ENCODE measurements at places on chromosomes 5 and 9.

GRCh38 chr5:167814828-167815227, 476.6 kb upstream of the WWC1 start:
- DNase-seq, result no peak

DNA sequence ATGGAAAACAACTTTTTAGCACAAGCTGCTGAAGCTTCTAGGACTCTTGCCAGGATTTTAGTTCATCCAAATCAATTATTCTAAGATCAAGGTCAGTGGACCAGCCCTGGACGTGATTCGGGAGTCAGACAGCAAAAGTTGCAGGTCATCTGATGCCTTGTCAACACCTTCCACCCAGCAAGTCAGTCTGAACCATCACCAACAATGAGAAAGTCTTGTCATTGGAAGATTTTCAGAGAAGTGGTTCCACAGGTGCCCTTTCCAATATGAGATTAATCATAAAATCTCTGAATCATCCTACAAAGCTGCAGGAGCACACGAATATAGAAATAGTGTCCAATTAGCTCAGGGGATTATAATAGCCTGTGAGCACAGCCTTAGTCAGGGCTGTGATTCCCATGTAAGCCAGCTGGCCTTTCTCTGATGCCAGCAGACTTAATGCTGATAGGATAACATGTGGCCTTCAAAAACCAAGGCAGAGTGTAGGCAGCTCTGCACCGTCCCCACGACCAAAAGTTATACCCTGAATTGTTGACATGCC, 445.0 kb upstream of the TRPC7 start:
- no peak for DNase-seq

GRCh38 chr9:28120626-28121025, 547.3 kb upstream of the C9orf72 start:
- no peak for DNase-seq

DNA sequence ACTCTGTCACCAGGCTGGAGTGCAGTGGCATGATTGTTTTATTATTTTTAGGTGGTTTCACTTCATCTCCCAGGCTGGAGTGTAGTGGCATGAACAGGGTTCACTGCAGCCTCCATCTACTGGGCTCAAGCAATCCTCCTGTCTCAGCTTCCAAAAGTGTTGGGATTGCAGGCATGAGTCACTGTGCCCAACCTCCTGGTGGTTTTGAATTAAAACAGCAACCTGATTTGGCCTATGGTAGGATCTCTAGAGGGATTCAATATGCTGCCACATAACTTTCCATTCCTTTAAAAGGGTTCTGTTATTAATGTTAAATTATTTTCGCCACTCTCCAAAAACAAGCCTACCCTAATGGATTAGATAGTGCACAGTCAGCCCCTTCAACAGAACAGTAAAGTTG, 9.9 kb upstream of the HSPA4 start:
- no peak for DNase-seq

DNA sequence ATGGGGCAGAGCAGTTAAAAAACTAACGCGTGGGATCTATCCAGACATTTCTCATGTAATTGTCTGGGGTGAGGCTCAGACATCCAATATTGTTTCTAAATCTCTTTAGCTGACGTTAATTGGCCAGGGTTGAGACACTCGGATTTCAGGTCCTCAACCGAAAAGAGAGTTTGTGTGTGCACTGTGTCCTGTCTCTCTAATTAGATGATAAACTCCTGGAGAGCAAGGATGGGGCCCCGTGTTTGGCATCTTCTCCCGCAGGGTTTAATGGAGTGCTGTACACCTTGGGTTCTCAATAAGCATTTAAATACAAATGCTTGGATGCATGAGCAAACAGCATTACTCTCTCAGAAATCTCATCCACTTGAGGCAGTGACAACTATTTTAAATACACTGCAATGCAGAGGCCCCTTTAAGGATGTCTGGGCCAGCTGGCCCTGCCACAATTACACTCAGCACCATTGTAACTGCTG, 139.6 kb downstream of the MTX3 start:
- no peak for DNase-seq

DNA sequence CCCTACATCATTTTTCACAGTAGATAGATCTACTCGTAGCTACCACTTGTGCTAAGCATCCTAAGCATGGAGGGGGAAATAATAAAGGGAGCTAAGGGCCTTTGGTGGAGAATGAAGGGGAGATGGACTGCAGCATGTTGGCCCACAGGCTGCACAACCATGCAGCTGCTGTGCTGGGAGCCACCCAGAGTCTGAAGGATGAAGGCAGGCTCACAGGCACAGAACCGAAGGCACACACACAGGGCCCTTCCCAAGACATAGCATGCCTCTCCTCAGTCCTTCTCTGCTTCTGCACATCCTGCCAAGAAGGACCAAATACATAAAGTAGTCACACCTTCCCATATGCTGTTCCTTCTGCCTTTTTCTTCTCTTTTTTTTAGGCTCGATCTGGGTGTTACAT, 6.6 kb downstream of the FAM193B start:
- DNase-seq, result no peak

- DNase-seq, result no peak
Measured at GRCh38 chr5:138942861-138943260, 67.7 kb upstream of the LRRTM2 start.

- no peak for DNase-seq
Measured at GRCh38 chr9:17942498-17942897, 363.6 kb downstream of the SH3GL2 start.

DNA sequence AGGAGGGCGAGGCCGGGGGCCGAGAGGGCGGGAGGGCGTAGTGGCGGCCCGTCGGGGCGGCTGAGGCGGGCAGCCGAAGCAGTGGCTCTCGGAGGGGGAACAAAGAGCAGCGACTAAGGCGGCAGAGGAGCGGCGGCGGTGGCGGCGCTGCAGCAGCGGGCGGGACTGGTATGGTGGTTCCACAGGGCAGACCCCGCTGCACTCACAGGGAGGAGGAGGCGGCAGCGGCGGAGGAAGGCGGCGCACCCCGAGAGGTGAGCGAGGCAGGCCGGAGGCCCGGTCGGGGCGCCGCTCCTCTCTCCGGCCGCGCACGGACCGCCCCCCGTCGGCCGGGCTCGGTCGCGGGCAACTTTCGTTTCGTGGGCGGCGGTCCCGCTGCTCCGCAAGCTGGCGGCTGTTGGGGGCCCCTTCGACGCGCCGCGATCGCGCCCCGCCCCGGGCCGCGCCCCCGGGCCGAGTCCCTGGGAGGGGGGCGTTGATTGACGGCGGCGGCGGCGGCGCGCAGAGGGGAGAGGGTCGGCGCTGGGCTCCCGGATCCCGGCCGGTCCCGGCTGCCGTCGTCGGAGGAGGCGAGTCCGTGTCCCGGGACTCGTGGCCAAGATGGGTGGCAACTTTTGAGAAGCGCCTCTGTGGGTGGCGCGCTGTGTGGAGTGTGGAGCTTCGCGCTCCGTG, 467 bp downstream of the CNOT6 start:
- DNase-seq, result no peak

DNA sequence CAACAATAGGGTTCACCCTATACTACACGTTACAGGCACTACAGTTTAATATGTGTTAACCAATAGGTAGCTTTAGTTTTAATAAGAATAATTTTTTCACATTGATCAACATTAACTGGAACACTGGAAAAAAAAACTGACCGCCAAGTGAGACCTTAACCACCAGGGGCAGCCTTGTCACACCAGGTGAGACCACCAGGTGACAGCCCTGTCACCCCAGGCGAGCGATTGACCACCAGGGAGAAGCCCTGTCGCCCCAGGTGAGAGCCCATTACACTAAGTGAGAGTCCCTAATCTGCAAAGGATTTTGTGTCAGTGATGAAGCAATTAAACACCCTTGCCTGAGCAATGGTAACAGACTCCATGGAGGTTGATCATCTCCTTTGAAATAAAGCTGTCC, 75.4 kb upstream of the SYK start:
- no peak for DNase-seq

DNA sequence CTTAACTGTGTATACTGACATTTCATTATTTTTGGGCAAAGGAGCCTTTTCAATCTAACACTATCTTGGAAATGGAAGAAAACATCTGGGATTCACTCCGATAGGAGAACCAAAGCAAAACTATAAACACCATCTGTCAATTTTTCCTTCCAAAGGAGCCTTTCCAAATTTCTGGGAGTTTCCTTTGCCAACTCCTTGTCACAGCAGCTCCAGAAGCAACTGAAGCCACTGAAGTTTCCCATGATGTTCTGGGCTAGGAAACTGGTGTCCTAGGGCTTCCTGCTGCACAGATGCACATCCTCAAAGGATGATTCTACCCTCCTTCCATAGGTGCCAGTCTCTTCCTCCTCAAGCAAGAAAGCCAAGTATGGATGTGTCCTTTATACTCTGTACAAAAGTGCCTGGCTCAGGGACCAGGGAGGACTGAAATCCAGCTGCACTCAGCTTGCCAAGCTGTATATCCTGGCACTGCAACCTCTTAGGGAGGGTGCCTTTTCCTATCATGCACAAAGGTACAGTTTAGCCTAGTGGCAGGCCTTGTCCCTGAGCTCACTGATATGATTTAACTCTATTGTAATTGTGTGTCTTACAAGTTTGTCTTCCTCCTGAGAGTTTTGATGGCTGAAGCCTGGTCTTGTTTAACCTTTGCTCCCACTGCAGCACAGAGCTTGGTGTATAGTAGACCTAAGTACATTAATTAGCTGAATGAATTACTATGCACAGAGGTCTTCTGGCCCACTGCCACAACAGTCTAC, 8.4 kb upstream of the UBAP1 start:
- DNase-seq, result no peak

DNA sequence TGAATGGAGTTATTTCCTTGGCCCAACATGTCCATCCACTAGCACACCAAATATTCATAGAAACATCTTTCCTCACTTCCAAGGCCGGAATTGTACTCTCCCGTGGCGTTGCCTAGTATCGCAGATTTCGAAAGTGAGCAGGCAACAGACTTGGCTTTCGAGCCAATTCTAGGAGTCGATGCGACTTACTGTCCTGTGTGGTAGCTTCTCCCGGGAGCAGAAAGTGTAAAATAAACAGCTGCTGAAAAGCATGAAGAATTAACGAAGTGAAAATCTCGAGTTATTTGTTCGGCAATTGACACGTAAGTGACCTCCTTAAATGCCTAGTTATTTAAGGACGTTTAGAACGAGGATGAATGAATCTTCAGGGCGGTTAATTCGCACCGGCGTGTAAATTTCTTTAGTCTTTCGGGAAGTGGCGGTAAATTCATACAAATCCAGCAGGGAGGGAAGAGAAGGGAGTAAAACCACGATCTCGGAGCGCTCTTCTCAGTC, 449 bp upstream of the PCSK5 start:
- DNase-seq, result no peak

- DNase-seq, result no peak
Measured at GRCh38 chr9:84154320-84154719, 173.7 kb downstream of the RMI1 start.

DNA sequence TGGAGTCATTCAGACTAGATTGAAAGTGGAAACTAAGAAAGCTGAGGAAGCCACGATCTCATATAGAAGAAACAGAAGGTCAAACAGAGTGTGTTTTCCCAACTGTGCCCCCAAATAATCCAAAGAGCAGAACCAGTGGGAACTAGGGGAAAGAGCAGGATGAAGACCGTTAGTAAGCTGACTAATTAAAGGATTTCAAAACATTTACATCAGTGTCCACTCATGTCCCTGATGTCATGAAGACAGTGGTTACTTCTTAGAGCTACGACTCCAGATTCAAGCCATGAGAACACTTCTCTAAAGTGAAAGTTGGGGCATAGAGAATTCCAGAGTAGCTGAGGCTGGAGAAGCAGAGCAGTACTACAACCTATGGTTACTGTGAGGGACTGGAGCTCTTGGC, 119.6 kb upstream of the SLC12A2 start:
- DNase-seq, result no peak

- DNase-seq, result no peak
Measured at GRCh38 chr5:163706053-163706771, 200.8 kb downstream of the MAT2B start.

- no peak for DNase-seq
Measured at GRCh38 chr5:90932052-90932699, 373.6 kb downstream of the ADGRV1 start.

GRCh38 chr5:29412979-29413378, 1780.5 kb upstream of the CDH6 start:
- no peak for DNase-seq

- DNase-seq, result no peak
Measured at GRCh38 chr5:88845081-88845697, 37.8 kb downstream of the MEF2C start.

DNA sequence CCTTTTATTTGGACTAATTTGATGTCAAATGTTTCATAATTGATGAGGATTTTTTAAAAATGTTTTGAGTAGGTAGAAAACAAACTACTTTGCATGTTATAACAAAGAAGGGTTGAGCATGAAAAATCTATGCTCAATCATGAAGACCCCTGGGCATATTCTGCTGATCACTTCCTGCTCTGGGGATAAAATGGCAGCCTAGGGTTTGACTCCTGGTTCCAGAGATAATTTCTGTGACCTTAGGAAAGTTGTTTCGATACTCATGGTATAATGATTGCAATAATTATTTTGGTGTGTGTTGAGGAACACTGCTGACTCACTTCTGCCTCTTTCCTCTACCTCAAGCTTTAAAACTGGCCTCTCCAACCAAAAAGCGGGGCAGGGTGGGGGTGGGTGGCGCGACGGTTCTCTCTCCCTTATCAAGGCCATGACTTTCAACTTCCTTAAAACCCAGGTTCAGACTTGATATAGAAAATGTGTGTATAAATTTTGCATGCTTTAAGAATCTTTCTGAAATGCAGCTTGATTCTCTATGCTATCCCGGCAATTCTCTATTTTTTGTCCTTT, 6.0 kb upstream of the PIP5K1B start:
- DNase-seq, result no peak

- DNase-seq, result no peak
Measured at GRCh38 chr5:160930406-160930805, 78.4 kb upstream of the ATP10B start.

GRCh38 chr5:157729858-157730257, 1.4 kb upstream of the THG1L start:
- no peak for DNase-seq

GRCh38 chr9:15187589-15187988, 119.4 kb downstream of the TTC39B start:
- DNase-seq, result no peak

DNA sequence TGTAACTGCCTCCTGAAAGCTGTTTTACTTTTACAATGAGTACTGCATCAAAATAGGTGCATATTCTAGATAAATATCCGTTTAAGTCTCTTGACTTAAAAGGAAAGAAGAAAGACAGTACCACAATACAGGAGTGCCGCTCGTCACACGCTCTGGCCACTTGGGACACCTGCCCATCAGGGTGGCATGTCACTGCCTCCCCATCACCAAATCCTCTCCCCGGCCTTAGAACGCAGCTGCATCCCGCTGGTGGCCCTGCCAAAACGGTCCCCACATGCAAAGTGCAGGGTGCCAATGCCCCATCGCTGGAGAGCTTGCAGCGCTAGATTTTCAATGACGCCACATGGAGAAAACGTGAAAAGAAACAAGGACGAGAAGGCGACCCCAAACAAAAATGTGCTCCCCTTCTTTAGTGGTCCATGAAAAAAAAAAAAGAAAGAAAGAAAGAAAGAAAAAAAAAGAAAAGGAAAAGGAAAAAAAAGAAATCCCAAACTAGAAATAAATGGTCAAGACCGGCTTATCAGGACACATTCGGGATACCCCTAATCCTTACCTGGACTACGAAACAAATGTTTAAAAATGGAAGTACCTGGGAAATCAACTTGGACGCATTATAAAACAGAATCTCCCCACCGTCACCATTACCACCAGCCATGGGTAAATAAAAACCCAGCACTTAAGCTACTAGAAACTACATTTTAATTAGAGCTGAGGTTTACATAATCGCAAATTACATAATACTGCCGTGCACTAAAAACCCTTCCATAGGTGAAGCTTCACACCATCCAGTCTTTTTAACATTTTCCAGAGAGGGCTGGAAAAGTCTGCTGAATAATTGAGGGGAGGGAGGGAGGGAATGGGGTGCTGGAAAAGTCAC, 1.0 kb downstream of the ANKH start:
- no peak for DNase-seq

Measured in NCI-H1417 treated with DMSO at 0.1 percent for 48 hours (cell line).